ENCODE measurements at places on chromosomes 5 and 9.

- DNase-seq: no peak
Measured at GRCh38 chr9:107872457-107873192, 383.1 kb upstream of the KLF4 start.

DNA sequence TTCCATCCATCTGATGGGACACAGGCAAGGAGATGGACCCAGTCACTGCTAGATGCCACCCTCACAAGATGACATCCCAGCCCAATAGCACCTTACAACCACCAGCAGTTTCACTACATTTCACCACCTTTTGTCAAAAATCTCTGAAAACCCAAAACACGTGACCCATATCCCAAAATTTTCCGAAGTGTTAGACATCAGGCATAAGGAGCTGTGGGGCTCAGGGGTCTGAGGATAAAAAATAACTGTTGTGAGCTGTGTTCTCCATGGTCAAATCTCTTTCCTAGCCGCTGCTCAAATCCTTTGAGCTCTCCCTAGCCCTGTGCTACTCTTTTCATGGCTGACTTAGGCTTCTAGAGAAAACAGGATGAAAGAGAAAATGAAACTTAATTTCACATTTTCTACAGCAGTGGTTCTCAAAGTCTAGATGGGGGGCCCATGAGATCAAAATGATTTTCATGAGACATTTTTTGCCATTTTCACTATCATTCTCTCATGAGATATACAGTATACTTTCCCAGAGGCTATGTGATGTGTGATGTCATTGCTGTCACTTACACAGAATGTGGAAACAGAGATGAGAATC is 40.7 kb downstream of the TIMD4 start:
- DNase-seq: no peak

DNA sequence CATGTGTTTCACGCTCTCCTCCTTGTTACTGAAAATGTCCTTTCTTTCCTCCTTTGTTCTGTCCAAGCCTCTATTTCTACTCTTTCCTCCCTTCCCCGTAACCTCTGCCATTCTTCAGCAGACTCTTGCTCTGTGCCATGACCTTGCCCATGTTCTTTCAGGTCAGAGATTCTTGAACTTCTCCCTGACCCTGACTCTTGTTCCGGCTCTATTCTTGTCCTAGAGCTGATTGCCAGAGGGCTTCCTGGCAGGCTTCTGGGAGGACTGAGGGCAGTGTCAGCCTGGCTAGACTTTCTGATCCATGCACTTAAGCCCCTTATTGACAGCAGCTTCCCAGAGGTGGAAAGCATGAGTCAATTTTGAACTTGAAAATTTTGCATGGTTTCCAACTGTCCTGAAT is 174.2 kb downstream of the TMEM161B start:
- DNase-seq: no peak

DNA sequence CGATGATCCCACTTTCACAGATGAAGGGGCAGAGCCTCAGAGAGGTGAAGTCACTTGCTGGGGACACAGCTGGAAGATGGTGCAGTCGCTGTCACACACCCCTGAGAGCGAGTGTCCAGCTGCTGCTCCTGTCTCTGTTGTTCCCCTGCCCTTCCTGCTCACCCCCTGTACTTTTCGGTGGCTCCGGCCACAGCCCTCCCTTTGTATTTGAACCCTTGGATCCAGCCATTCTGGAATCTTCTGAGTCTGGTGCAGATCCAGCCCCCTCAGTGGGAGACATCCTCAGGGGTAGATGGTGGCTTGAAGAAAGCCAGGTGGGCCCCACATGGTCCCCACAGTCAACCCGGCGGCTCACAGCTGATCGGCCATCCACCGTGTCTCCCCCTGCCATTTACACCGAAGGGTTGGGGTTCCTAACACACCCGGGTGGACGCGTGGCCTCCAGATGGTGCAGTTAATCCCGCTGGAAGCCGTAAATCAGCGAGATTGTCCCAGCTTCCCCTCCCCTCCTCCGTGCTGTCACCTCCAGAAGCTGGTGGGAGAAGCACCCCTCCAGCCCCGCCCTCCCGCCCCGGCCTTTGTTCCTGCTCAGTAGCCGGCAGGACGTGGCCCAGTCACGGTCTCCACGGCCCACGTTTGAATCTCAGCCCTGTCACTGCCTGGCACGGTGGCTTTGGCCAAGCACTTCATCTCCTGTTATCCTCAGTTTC is 204.8 kb downstream of the C9orf50 start:
- no peak for DNase-seq

DNA sequence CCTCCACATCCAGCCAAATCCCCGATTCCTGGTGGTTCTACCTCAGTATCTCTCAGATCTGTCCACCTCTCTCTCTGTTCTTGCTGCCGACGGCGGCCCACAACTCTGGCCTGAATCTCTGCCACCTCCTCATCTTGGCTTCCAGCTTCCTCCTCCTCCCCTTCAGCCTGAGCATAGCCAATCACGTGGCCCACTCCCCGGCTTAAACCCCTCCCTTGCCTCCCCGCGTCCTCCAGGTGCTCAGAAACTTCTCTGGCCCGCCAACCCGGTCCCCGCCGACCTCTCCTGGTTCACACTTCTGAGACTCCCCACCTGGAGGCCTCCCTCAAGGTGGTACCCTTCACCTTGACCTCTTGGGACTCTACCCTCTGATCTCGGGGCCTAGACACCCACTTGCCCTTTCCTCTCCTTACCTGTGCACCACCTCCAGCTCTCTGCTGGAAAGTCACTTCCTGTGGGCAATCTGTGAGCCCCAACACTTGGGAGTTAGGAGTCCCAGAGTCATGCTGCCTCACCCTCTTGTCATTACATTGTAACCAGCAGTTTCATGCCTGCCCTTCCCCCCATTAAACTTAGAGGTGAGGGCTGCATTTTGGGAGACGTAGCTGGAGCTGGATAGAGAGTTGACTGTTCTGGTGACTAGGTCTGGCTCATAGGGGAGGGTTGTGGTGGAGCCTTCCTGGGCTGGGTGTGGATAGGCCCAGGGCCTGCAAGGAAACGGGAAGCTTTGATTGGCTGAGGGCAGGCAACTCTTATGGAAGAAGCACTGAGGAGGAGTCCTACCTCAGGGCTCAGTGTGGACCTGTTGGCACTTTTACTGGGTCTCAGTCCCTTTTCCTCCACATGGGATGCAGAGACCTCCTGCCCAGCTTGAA is 4.5 kb upstream of the SET start:
- peak; percentile 90 for DNase-seq

GRCh38 chr9:109419531-109419930 is 78.6 kb downstream of the PTPN3 start:
- DNase-seq: no peak

GRCh38 chr5:36378551-36378950 is 76.8 kb upstream of the RANBP3L start:
- no peak for DNase-seq

GRCh38 chr9:102072059-102072764 is 333.8 kb upstream of the GRIN3A start:
- DNase-seq: no peak

DNA sequence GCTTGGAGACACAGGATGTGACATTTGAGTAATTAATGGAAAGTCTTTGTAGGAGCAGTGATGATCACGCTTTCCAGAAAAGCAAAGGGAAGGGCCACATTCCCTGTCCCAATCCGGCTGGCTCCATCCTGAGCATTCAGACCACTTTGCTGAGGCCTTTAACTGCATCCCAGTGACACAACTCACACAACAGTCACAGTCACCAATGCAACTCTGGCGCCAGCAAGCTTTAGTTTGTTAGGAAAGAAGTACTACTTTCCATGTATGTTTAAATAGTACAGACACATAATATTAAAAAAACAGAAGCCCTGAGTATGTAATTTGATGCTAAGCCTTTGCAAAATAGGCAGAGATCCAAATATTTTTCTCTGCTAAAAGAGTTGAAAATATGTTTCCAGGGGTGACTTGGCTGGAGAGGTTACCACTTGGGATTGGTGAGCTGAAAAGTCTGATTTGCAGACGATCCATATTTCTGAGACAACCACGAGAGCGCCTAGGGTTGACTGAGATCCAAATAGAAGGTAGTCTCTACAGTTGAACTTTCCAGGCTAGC is 31.7 kb upstream of the GAS1 start:
- no peak for DNase-seq

DNA sequence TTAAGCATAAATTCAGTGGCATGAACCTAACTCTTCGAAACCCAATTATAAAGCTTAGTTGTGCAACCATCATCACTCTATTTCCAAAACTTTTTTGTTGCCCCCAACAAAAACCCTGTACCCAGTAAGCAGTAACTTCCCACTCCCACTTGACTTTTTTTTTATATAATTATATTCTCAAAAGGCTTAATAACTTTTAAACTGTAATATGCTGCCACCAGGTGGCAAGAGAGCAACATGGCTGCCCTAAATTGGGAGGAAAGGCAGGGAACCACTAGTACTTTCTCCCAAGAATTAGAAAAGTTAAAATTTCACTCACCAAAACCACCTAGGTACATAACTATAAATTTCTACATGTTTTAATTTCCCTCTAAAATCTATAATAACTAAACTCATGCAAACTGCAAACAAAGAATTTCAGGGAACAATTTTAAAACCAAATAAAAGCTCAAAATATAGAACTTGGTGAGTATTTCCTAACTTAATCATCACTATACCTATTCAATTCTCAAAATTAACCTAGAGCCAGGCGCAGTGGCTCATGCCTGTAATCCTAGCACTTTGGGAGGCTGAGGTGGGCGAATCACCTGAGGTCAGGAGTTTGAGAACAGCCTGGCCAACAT is 50.2 kb upstream of the RNF38 start:
- peak; percentile 29 for DNase-seq

DNA sequence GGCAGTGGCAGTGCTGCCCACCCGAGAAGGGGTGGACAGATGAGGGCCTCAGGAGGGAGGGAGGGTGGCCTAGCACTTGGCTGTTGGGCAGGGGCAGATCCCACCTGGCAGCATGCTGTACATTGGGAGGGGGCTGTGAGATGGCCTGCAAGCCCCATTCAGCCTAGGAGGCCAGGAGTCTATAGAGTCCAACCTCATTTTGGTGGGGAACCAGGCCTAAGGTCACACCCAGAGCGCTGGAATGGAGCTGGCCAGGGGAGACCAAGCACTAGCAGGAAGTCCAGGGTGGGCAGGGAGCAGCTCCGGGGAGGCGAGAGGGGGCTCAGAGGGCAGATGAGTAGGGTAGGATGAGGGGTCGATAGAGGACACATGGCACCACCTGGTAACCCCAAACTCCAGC is 22.9 kb downstream of the TRIM14 start:
- no peak for DNase-seq

DNA sequence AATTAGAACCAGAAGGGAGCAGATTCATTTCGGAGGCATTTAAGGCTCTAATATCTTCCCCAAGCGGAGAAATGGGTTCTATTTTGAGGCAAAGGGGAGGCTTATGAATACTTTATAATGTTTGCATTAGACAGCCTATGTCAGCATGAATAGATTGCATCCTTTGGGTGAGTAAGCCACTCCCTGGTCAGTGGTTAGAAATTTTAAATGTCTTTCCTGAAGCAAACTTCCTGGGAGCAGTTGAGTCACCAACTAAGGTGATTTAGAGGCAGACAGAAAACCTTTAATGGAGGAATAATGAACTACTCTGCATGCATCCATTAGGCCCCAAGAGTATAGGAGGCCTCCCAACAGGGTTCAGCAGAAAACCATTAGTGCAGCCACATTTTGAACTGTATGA is 204.9 kb downstream of the ELAVL2 start:
- DNase-seq: no peak

DNA sequence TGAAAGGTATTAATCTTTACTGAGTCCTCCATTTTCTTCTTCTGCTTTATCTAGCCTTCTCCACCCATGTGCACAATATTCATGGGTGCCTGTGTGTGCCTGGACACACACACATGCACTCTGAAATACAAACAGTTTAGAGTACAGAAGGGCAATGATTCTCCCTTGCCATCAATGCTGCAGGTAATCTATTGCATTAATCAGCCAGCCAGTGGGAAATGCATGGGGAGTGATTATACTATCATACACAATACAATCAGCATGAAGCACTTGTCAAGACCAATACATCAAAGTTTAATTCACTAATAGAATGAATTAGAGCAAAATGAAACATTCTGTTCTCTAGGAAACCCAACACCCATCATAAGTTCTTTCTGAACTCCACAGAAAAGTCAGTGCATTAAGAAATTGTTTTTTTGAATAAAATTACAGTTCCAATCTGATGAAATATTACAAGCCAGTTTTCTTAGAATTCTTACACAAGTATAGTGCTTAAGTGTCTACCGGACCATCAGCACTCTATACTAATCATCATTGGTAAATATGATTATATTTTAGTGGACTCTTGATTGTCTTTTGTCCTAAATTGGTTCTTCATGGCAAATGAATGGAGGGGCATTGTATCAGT is 172.2 kb downstream of the ZSWIM6 start:
- DNase-seq: no peak

DNA sequence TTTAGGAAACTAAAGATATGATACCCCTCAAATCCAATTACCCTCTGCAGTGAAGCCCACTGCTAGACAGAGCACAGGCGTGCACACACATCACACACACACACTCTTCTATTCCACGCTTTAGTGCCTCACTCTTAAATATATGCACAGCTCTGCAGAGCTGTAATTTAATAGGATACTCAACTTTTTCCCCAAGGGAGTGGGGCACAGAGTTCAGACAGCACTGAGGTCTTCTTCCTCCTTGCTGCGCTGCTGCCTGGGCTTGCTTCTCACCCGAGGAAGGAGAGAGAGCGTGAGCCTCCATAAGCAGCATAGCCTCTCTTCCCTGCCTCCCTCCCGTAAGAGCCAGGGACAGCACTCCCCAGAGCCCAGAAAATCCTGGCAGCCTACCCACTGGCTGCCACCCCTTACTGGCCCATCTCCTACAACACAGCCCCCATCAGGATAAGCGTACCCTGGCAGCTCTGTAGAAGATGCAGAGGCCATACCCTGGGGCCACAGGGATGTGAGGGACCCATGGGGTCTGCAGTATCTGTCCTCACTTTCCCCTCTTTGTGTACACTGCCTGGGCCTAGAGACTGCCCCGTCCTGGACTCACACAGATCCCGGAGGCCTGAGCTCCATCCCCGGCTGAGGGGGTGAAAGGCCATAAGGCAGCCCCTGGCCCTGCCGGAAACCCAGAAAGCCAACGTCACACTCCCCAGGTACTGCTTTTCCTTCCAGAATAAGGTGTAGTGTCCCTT is 102.1 kb downstream of the C5orf15 start:
- DNase-seq: no peak

DNA sequence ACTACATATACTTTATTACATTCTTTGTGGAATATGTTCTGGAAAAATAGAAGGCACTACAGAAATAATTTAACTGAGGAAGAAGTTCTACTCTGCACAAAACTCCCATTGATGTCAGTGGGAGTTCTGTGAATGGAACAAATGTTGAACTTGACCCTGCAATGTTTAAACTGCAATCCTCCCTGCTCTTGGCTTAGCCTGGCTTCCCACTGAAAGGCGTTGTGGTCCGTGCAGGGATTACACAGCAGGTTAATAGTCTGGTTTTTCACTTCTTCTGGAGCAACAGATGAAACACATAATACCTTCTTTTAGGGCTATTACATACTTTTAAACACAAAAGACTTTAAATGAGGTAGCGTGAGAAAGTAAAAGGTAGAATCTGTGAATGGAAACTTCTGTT is 12.9 kb upstream of the ERBIN start:
- no peak for DNase-seq

All from activated CD4-positive, alpha-beta memory T cell treated with anti-CD3 and anti-CD28 coated beads for 36 hours (primary cell).